ENCODE measurements at places on chromosomes 7 and 10.

DNA sequence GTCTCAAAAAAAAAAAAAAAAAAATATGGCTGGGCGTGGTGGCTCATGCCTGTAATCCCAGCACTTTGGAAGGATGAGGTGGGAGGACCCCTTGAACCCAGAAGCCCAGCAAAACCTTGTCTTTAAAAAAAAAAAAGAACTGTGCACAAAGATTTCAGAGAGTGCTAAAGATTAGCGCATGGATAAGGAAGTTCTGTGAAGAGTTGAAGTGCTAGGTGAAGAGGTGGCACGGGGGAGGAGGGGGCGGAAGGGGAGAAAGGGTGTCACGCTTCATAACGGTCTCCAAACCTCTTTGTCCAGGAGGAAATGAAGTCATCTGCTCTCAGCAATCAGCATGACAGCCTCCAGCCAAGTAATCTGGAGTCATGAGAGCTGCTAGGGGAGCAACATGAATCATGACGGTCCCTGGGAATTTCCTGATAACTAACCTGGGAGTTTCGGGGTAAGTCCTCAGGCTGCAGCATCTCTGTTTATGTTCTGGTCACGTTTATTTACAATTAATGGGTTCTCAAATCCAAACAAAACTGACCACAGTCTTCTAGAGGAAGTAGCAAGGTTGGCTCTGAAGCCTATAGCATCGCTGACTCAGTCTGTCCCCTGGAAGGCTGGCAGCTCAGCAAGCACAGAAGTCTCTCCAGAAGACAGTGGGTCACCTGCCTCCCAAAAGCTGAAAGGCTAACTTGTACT is 1.9 kb upstream of the PLAU start:
- no peak for DNase-seq

DNA sequence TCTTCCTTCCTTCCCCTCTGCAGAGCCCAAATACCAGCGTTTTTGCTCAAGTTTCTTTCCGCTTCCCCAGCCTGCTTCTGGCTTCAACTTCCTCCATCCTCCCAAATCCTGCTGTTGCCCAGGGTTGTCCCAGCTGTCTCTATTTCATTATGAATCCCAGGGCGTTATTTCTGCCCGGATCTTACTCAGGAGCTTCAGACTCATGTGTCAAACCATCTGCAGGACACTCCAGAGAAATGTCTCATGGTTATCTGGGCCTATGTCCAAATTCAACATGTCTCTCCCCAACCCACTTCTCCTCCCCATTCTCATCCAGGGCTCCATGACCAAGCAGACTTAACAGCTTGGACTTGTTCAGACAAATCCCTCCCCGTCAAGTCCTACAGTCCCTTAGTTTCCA is 15.6 kb downstream of the ARHGAP22 start:
- no peak for DNase-seq

DNA sequence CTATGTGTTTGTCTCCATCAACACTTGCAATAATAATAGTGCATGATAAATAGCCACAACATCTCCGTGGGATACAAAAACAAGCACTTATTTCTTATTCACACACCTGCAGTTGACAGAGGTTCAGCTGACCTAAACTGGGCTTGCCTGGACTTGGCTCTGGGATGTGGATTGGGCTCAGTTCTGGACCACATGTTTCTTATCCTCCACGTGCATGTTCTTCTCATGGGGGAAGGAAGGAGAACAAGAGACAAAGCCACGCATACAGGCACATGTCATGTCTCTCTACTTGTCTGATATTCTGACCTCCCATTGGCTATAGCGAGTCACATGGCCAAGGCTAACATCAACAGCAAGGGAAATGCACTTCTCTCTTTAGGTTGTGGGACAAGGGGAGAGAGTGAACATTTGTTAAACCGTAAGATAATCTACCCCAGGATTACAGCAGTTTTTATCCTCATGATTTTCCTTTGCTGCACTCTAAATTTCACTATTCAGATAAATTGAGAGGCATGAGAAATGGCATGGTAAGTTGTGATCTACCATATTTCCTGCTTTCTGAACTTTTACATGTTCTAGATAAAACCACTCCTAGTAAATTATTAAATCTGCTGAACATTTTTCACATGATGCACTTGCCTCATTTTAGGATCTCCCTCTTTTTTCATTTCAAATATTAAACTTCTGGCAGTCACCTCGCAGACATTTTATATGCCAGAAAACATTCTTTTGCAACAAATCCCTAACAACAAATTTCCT is 33.7 kb downstream of the CFAP58 start:
- DNase-seq = no peak

DNA sequence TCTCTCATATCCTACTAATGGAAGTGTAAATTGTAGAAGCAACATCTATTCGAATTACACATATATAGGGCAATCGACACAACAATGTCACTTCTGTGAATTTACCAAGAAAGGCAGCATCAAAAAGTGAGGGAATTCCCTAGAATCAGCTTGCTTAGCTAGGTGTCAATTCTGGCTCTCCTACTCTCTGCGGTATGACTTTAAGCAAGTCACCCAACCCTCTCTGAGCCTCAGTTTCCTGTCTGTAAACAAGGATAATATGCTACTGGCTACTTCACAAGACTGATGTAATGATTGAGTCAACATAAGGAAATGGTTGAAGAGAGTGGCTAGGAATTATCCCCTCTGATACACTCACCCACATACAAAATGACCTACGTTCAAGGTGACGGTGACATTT is 19.4 kb downstream of the CCDC6 start:
- DNase-seq = no peak

DNA sequence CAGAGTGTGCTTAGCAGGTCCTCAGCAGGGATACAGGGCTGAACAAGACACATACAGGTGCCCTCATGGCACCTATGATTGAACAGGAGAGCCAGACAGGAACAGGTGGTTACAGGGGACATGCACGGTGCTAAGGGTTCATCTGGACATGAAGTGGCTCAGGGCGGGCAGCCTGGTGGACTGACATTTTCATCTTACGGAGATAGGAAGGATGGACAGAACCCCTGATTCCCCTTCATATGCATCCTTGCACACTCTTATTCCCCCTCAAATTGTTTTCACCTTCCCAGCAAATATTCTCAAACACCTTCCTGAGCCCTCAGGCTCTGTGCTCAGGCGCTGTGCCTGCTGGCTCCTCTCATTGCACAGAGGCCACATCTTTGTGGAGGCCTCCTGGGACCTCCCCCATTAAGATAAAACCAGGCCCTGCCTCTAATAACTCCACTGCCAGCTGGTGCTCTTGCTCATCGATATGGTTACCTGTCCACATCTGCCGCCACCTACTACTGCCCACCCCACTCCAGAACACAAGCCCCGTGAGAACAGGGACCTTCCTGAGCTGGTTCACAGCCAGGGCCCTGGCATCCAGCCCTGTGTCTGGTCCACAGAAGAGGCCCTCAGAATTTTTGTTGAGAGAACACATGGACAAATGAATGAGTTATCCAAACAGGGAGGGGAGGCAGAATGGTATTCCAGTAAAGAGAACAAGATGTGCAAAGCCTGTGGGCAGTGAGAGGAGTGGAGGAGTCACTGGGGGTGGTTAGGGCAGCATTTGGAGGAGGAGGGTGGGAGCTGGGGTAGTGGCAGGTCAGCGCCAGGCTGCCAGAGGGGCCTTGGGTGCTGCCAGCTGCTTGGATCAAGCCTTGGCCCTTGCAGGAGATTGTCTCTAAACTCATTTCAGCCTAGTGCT is 68.9 kb upstream of the AQP1 start:
- no peak for DNase-seq

GRCh38 chr7:23230641-23231101 is 15.9 kb upstream of the GPNMB start:
- peak; percentile 54 for DNase-seq

- DNase-seq = no peak
These were observed 35.0 kb upstream of the EIF4H start for GRCh38 chr7:74138945-74139843.

Data from NCI-H524 (cell line).